ENCODE measurements at places on chromosomes 5 and 9. TPM values are rescaled to one million over a fixed set of nuclear protein-coding genes. Genes with fewer than 3 reads are reported as not detected.
A peak's percentile ranks its signal among the peaks of the same experiment; 100 is the strongest.

GRCh38 chr9:108582726-108583125, 273.1 kb downstream of the ACTL7B start:
- no peak overlapping the region for H3K4me3 ChIP-seq
- H3K27ac ChIP-seq = no peak overlapping the region
- DNase-seq = no peak
- H3K4me1 ChIP-seq = no peaks in the 10 kb centered on the region

DNA sequence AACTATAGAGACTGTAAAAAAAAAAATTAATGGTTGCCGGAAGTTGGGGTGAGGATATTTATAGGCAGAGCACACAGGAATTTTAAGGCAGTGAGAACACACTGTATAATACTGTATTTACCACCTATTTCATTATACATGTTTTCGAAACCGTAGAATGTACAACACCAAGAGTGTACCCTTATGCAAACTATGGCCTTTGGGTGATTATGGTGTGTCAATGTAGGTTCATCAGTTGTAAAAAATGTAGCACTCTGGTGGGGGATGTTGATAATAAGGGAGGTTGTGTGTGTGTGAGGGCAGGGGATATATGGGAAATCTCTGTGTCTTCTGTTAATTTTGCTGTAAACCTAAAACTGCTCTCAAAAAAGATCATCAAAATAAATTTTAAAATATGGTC, 791.7 kb upstream of the CDH10 start:
- no peak for DNase-seq
- H3K27ac ChIP-seq = no peak overlapping the region
- H3K36me3 ChIP-seq = no peaks in the 10 kb centered on the region
- no peak overlapping the region for H3K4me3 ChIP-seq
- no peaks in the 10 kb centered on the region for H3K27me3 ChIP-seq

- no peaks in the 10 kb centered on the region for H3K27me3 ChIP-seq
- peaks cover 36% of the 10 kb centered on the region for H3K4me1 ChIP-seq
- peak; percentile 23 for DNase-seq
- no peak overlapping the region for H3K27ac ChIP-seq
- no peak overlapping the region for H3K4me3 ChIP-seq
These were observed 111.6 kb downstream of the WNK2 start for GRCh38 chr9:93295456-93296076.

- no peak overlapping the region for H3K27ac ChIP-seq
- no peak for DNase-seq
- H3K27me3 ChIP-seq = no peaks in the 10 kb centered on the region
- no peaks in the 10 kb centered on the region for H3K36me3 ChIP-seq
- H3K4me3 ChIP-seq = no peak overlapping the region
These were observed 38.4 kb upstream of the SMIM15 start for GRCh38 chr5:61200582-61201155.

DNA sequence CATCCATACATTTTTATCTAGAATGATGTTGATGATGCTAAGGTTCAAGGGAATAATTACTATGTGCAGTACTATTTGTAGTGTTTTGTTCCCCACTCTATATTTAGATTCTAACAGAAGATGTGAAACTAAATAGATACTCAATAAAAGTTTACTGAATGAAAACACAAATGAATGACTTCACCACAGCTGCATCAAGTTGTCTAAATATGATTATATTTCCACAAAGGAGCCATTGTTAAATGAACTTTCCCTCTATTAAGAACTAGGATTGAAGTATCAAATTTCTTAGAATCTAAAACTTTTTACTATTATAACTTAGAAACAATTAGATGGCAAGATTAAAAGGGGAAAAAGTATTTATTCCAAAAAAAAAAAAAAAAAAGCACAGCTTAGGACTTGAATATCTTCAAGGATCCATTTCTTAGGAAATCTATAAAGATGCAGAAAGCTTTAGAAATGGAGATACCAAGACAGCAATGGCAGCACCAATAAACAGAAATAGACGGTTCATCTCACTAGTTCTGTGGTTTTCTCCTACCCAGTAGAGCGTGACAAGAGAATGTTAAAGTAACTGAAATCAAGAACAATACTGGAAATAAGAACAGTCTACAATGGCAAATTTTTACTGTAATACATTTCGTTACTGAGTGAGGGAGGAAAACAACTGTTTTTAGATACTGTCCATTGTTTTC, 347.6 kb downstream of the EBF1 start:
- no peaks in the 10 kb centered on the region for H3K36me3 ChIP-seq
- no peak overlapping the region for H3K4me3 ChIP-seq
- no peak overlapping the region for H3K27ac ChIP-seq
- no peak for DNase-seq

The CBY3 gene
- total RNA-seq = not detected

GRCh38 chr9:95284162-95285080, 33.1 kb downstream of the FANCC start:
- H3K4me3 ChIP-seq = no peak overlapping the region
- no peaks in the 10 kb centered on the region for H3K27me3 ChIP-seq
- H3K4me1 ChIP-seq = no peaks in the 10 kb centered on the region
- no peak overlapping the region for H3K27ac ChIP-seq
- no peaks in the 10 kb centered on the region for H3K36me3 ChIP-seq
- no peak for DNase-seq

- no peak for DNase-seq
- H3K27me3 ChIP-seq = no peaks in the 10 kb centered on the region
- H3K4me1 ChIP-seq = no peaks in the 10 kb centered on the region
- H3K27ac ChIP-seq = no peak overlapping the region
- no peaks in the 10 kb centered on the region for H3K36me3 ChIP-seq
These were observed 365.5 kb downstream of the KCNN2 start for GRCh38 chr5:114727358-114727757.

GRCh38 chr9:108468364-108468763, 387.4 kb downstream of the ACTL7B start:
- H3K4me3 ChIP-seq = no peak overlapping the region
- peaks cover 9% of the 10 kb centered on the region for H3K4me1 ChIP-seq
- H3K36me3 ChIP-seq = no peaks in the 10 kb centered on the region
- H3K27me3 ChIP-seq = no peaks in the 10 kb centered on the region

The AGGF1 gene
- total RNA-seq = 24.6 TPM

- H3K4me1 ChIP-seq = no peaks in the 10 kb centered on the region
- H3K36me3 ChIP-seq = no peaks in the 10 kb centered on the region
- H3K27me3 ChIP-seq = no peaks in the 10 kb centered on the region
- DNase-seq = peak; percentile 77
- H3K4me3 ChIP-seq = no peak overlapping the region
These were observed 65.1 kb upstream of the IQGAP2 start for GRCh38 chr5:76337953-76338451.

DNA sequence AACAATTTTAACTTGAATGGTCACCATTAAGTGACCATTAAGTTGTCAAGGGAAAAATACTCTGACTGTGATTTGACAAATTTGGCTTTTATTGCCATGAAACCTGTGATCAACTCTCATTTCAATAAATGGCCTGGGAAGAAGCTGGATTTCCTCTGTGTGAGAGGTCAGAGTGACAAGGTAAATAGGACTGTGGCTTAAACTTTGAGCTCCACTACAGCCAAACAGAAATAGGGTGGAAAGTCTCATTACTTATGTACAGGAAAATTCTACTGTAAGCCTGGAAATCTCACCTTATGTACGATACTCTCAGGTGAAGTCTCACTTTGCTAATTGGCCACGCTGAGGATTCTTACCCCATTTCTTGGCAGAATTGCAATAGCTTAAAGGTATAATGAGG, 67.3 kb downstream of the NPR3 start:
- H3K27ac ChIP-seq = no peak overlapping the region
- no peaks in the 10 kb centered on the region for H3K4me1 ChIP-seq
- no peak overlapping the region for H3K4me3 ChIP-seq
- no peak for DNase-seq
- no peaks in the 10 kb centered on the region for H3K36me3 ChIP-seq

The ANKRD18A gene
- total RNA-seq = 7.2 TPM

The TNPO1 gene
- total RNA-seq = 89.9 TPM

- no peaks in the 10 kb centered on the region for H3K4me1 ChIP-seq
- H3K36me3 ChIP-seq = no peaks in the 10 kb centered on the region
- H3K4me3 ChIP-seq = no peak overlapping the region
- H3K27ac ChIP-seq = no peak overlapping the region
- DNase-seq = no peak
These were observed 6.1 kb downstream of the SARDH start for GRCh38 chr9:133731876-133732638.

The SEMA6A gene
- total RNA-seq = 66.7 TPM

GRCh38 chr9:77909306-77909705, 122.3 kb downstream of the GNAQ start:
- H3K27me3 ChIP-seq = no peaks in the 10 kb centered on the region
- H3K36me3 ChIP-seq = no peaks in the 10 kb centered on the region
- no peaks in the 10 kb centered on the region for H3K4me1 ChIP-seq
- no peak for DNase-seq
- H3K4me3 ChIP-seq = no peak overlapping the region

DNA sequence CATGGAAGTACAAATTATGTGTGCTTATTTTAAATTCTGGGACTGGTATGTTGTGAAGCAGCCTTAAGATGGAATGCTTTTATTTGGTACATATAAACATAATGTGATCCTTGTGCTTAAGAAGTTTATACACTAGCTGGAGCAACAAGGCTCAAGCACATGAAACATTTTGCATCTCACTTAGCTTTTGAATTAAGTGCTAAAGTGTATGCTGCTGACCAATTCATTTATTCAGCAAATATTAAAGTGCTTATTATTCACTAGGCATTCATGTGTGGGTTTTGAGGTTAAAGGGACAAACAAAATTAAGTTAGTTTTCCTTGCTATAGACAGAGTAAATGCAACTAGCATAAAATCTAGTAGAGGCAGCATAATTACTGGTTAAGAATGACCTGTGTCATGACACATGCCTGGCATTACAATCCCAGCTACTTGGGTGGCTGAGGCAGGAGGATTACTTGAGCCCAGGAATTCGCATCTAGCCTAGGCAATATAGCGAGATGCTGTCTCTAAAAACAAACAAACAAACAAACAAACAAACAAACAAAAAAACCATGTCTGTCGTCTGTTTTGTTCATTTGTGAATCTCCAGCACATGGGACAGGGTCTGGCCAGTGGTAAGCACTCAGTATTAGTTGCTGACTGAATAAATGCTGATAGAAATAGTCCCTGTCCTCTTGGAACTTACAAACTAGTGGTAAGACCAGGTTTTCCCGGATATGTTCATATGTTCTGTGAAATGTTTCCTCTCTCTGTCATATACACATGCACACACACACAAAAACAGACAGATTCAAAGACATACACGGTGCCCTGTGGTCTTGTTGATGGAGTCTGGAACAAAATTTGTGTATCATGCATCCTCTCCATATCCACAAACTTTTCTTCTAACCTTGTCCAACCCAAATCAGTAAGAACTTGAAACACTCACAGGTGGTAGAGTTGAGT, 41.9 kb upstream of the TNFAIP8 start:
- no peaks in the 10 kb centered on the region for H3K27me3 ChIP-seq
- H3K27ac ChIP-seq = no peak overlapping the region
- H3K36me3 ChIP-seq = no peaks in the 10 kb centered on the region

Data from colonic mucosa (tissue), 4 donors.